ENCODE measurements at places on chromosomes 7 and 10.
A peak's percentile ranks its signal among the peaks of the same experiment; 100 is the strongest.

DNA sequence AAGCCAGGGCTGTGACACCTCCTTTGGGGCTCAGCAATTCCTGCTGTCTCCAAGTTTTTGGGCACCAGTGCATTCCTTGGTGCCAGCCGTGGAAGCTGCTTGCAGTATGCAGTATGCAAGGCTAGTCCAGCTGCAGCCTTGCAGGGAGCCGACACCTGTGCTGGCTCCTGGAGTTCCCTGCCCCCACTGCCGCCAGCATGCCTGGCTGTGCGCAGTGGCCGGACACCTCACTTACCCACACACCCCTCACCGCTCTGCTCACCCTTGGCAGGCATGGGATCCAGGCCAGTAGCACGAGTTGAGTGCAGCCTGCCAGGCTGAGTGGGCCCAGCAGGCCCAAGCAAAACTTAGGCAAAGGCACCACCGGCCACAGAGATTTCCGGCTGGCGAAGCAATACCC is 77.4 kb downstream of the SAMD9 start:
- DNase-seq = no peak

DNA sequence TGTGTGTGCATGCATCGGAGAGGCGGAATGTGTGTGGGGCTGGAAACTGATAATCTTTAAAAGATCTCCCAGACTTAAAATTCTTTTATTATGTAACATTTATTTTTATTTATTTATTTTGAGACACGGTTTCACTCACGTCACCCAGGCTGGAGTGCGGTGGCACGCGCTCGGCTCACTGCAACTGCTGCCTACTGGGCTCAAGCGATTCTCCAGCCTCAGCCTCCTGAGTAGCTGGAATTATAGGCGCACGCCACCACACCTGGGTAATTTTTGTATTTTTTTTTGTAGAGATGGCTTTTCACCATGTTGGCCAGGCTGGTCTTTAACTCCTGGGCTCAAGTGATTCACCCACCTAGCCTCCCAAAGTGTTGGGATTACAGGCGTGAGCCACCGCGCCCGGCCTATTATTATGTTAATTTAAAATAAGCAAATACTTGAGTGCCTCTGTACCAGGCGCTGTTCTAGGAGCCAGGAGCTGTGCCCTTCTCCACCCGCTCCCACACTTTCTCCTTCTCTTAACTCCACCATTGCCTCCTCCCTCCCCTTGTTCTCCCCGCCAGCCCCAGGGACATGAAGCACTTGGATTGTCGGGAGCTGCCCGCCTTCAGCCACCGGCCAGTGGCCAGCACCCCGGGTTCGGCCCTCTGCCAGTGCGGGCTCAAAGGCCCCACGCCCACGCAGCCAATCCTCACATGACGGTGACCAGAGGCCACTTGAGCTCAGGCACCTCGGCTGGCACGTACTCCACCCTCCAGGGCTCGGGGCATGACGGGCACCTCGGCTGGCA is 163.6 kb downstream of the DNAJB6 start:
- DNase-seq = no peak

DNA sequence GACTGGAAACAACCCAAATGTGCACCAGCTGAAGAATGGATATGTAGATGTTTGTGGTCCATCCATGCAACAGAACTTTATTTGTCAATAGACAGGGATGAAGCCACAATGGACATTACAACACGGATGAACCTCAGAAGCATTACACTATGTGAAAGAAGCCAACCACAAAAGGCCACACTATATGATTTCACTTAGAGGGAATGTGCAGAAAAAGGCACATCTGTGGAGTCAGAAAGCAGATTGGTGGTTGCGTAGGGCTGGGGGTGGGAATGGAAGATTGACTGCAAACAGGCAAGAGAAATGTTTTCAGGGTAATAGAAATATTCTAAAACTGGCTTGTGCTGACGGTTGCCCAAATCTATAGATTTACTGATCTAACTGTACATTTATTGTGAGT is 34.3 kb upstream of the WASHC2A start:
- DNase-seq = no peak

GRCh38 chr7:36487756-36488336 is 98.2 kb downstream of the ANLN start:
- DNase-seq = peak; percentile 47

DNA sequence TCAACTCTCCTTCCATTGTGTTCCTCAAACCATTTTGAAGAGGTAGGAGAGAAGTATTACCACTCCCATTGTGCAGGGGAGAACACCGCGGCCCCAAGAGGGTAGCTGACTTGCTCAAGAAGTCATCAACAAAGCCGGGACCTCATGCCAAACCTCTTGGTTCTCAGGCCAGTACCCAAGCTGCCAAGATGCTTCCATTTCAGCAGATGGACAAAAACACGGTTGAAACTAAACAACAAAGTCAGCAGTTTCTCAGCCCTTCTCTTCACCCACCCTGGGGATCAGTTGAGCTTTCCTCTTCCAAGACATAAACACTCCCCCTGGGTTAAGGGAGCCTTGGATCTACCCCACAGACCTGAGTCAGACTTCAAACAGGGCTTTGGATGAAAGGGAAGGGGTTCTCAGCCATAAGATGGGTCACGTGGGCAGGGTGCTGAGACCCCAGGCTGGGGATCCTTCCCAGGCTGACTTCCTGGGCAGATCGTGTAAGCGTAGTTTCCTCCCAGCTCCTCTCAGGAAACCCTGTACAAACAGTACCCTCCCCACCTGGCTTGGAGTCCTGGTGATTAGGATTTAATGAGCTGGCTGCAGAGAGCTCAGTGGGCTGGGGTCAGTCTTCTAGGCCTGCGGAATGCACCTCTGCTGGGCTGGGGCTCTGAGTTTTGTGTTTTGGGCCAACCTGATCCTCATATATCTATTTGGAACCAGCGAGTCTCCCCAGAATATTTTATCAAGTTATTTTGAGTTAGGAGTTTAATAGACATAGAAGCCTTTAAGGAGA is 27.3 kb downstream of the EMX2 start:
- DNase-seq = no peak

GRCh38 chr10:73931767-73932619 is 21.1 kb downstream of the PLAU start:
- no peak for DNase-seq

DNA sequence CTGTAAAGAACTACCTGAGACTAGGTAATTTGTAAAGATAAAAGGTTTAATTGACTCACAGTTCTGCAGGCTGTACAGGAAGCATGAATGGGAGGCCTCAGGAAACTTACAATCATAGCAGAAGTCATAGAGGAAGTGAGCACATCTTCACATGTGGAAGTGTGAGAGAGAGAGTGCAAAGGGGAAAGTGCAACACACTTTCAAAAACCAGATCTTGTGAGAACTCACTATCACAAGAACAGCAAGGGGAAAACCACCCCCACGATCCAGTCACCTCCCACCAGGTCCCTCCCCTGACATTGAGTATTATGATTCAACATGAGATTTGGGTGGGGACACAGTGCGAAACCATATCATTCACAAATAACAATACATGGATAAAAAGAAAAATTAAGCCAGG is 24.5 kb downstream of the AVL9 start:
- no peak for DNase-seq

DNA sequence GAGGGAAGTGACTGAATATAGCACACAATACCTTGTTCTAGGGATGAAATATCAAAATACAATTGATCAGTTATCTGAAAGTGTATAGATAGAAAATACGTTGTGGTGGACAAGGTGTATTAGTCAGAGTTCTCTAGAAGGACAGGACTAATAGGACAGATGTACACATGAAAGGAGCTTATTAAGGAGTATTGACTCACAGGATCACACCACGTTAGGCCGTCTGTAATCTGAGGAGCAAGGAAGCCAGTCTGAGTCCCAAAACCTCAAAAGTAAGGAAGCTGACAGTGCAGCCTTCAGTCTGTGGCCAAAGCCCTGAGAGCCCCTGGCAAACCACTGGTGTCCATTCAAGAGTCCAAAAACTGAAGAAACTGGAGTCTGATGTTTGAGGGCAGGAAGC is 406.1 kb downstream of the MDFIC start:
- no peak for DNase-seq

DNA sequence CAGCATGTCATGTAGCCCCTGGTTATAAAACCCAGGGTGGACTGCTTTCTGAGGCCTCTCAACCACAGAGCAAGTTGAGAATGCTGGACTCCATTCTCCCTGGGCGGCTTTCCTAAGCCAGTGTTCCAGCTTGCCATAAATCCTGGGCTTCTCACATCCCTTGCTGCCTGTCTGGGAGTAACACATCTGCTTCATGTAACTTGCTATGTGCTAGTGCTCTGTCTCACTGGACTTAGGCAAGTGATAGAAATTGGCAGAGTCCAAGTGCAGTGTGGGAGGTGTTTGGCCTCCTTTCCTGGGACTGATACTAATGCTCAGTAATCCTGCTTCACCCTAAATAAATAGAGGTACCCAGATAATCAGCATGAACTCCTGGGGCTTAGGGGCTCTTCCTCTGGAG is 277.1 kb upstream of the POM121L12 start:
- no peak for DNase-seq

DNA sequence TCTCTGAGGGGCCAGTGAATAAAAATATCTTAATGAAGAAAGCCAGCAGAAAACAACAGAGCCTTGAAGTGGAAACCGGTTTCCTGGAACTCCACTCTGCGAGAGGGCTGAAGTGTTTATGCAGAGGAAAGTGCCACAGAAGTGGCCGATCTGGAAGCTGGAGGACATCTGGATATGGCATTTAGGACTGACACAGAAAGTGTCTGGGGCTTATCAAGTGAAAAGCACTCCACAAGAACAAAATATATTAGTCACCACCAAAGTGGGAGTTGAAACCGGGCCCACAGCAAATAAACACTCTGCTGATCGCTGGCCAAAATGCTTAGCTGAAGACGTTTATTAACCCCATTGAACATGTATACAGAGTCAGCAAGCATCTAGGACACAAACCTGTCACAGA is 7.8 kb downstream of the NOD1 start:
- no peak for DNase-seq

DNA sequence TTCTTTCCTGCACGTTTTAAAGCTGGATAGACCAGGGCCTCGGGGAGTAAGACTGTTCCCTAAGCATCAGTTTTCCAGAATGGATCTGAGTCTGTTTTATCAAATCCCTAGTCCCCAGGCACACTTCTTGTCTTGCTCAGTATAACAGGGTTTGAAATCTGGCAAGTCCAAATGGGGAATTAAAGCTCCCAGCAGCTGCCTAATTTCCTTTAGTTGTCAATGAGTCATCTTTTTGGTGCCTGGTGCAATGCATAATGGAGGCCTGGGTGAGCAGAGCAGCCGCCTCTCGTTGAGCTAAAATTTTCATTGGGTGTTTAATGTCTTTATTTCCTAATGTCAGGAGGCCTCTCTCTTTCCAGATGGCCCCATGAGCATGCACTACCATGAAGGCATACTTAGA is 87.9 kb downstream of the STRA8 start:
- no peak for DNase-seq

DNA sequence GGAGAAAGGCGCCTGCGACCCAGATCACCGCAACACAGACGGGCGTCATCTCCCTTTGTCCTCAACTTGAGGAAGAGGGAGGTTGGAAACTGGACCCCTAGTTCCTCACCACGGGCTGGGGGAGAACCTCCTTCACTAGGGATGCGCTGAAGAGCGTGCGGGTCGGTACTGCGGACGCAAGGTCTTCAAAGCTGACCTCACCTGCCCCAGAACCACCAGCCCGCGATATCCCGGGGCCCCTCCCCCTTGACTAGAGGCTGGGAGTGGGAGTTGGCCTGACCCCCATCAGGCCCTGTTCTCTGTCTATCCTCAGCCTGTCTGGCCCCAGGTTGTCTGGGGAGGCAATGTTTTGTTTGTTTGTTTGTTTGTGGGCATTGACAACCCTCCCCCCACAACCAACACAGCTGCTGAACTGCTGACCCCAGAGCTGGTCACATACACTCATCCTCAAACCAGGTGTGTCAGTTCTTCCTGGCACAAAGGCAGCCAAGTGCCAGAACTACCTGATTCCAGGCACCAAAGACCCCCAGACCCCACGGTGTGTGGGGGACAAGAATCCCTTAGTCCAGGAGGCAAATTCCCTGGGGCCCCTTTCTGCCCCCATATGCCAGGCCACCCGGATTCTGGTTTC is 2.9 kb downstream of the NPM3 start:
- DNase-seq = no peak

- DNase-seq = no peak
Measured at GRCh38 chr7:129703751-129704150, 92.2 kb downstream of the NRF1 start.

- no peak for DNase-seq
Measured at GRCh38 chr7:133642907-133643306, 390.0 kb downstream of the EXOC4 start.

DNA sequence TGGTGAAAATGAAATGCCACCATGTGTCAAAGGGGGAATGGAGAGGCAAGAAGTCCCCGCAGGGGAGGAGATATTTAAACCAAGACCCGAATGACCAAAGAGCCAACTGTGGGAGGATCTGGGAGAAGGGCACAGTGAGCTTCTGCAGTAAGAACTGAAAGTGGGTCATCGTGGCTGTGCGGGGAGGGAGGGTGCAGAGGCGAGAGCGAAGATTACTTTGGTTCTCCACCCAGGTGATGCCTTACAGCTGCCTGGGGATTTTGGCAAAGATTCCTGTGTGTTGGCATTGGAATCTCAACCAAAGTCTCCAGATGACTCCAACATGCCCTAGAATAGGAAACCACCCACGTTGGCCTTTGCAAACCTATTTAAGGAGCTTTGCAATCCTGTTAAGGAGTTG is 44.2 kb upstream of the ADAM12 start:
- no peak for DNase-seq

Measured in smooth muscle cell of the brain vasculature (primary cell).